ENCODE measurements at places on chromosomes 7 and 10.

DNA sequence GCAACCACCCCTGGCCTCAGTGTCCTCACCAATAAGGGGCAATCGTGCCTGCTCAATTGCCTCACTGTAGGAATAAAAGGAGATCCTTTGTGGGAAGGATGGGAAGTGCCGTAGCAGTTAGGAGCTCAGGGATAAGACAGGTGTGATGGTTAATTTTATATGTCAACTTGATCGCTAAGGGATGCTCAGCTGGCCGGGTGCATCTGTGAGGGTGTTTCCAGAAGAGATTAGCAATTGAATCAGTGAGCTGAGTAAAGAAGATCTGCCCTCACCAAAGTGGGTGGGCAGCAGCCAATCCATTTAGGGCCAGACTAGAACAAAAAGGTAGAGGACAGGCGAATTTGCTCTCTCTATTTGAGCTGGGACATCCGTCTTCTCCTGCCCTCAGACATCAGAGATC, 46.3 kb downstream of the BUB3 start:
- H3K27me3 ChIP-seq, result no peaks in the 10 kb centered on the region
- H3K27ac ChIP-seq, result no peak overlapping the region
- peaks cover 6% of the 10 kb centered on the region for H3K36me3 ChIP-seq
- DNase-seq, result no peak
- H3K4me3 ChIP-seq, result no peak overlapping the region

DNA sequence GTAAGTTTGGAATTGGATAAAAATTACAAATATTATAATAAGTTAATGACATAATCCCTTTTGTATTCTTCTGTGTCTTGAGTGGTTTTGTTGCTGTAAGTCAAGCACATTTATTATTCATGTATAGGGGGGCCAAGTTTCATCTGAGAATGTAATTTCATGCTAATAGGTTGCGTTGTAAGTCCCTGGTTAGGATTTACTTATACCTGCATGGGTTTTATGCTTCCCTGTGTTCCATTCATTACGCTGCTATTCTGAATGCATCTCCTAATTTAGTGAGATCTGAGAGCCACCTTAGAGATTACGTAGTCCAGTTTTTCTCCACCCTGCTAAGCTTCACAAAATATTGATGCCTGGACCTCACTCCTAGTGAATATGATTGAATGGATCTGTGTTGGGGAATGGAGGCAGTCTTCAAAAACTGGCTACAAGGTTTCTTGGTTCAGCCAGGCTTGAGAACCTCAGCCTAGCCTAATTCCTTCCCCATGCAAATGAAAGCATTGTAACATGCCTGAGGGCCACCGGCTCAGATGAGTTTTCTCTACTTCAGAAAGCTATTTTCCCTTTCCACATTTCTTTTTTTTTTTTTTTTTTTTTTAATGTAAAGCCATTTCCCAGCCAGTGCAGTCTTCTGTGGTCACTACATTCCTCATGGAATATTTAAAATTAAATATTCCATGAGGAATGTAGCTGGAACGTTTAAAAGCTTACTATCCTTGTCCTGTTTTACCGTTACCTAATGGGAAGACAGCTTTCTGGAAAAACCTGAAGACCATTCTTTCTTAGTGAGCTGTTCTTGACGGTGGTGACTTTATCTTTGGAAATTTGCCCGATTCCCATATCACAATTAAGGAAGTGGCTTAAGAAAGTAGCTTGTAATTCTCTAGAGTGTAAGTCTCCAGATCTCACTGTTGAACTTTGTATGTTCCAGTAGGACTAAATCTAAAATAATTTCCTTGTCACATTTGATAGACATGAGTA, 16.0 kb downstream of the PAPSS2 start:
- DNase-seq, result no peak
- H3K27me3 ChIP-seq, result peaks cover 15% of the 10 kb centered on the region
- H3K27ac ChIP-seq, result no peak overlapping the region
- H3K36me3 ChIP-seq, result no peaks in the 10 kb centered on the region
- H3K4me3 ChIP-seq, result no peak overlapping the region
- H3K4me1 ChIP-seq, result peaks cover 10% of the 10 kb centered on the region

DNA sequence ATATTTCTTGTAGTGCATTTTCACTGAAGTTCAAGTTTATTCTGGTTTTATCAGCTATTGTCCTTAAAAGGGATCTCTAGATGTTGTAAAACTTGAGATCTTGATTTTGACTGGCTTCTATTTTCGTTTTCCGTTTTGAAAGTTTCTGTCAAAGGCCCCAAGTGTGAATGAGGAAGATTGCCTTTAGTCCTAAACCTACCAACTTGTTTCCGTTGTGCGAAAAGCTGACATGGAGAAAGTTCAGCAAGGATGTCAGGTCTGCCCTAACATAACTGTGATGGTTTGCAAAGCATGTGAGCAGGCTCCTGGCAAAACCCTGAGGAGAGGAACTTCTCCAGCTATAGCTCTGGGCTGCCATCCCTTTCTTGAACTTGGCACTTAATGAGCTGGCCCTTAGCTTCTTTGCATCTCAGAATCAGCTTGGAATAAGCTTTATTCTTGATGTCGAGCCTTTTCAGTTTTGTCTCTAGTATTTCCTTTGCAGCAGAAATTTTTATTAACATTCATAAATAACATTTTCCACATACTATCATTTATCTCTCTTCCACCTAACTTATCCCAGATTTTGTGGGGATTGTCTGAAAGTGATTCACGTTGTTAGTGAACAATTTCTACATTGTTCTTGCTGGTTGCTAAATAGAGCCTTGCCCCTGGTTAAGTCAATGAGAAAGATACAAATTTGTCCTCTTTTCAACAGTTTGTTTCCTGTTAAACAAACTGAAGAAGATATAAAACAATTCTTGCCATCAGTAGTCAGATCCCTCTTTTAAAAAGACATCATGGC, 559.4 kb downstream of the SUGCT start:
- no peaks in the 10 kb centered on the region for H3K36me3 ChIP-seq
- H3K27me3 ChIP-seq, result no peaks in the 10 kb centered on the region
- peaks cover 4% of the 10 kb centered on the region for H3K4me1 ChIP-seq

DNA sequence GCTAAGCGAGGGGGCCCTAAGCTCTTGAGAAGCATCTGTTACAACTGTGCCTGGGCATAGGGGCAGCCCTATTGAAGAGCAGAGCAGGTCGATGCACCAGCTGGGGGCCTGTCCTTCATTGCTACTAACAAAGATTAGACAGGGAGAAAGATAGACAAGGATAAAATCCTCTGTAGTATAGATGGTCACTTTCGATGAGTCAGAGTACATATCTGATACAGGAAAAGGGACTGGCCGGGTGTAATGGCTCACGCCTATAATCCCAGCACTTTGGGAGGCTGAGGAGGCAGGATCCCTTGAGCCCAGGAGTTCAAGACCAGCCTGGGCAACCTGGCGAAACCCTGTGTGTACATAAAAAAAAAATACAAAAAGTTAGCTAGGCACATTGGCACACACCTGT, 13.6 kb downstream of the OPTN start:
- peaks cover 41% of the 10 kb centered on the region for H3K4me1 ChIP-seq
- H3K27me3 ChIP-seq, result no peaks in the 10 kb centered on the region
- no peak overlapping the region for H3K4me3 ChIP-seq

DNA sequence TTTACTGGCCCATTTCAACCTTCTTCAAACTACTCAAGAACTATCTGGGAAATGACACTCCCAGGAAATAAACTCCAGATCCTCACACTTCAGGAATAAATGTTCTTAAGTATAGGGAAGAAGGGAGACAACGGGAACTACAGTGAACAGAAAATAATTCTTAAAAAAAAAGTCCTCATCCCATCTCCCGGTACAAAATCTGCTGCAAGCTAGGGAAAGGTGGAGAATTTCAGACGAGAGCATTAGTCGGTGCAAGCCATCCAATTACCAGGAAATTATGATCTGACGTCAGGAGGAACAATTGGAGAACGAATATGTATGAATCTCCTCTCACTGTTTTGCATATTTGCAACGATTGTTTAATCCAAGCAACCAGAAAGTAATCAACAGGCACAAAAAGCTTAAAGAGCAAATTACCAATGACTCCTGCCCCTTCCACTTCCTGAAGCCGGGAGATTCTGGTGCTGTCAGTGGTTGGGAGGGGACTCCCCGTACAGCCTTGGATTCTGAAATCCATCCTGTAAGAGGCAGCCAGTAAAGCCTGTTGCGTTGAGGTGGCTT, 15.1 kb upstream of the GATA3 start:
- H3K27ac ChIP-seq, result no peak overlapping the region
- H3K27me3 ChIP-seq, result peaks cover 85% of the 10 kb centered on the region
- no peak for DNase-seq
- H3K4me3 ChIP-seq, result no peak overlapping the region
- H3K36me3 ChIP-seq, result peaks cover 9% of the 10 kb centered on the region
- peaks cover 38% of the 10 kb centered on the region for H3K4me1 ChIP-seq

DNA sequence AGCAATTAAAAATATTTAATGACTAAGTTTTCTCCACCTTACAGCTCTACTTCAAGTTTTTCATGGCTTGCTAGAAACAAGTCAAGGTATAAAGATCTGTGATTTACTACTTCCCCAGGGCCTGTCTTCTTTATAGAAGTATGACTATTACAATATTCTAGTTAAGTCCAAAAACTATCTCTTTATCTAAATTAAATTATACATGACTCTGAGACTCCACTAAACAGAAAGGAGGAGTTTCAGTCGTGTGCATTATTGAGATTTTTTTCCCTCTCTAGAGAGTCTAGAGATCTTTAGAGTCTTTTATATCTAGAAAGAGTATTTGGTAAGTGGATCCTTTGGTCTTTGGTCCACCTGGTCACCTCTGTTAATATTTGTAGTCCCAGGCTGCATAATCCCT, 100.7 kb downstream of the SEMA3E start:
- H3K27ac ChIP-seq, result no peak overlapping the region
- H3K4me1 ChIP-seq, result no peaks in the 10 kb centered on the region
- no peak overlapping the region for H3K4me3 ChIP-seq
- no peaks in the 10 kb centered on the region for H3K36me3 ChIP-seq
- no peak for DNase-seq
- no peaks in the 10 kb centered on the region for H3K27me3 ChIP-seq

GRCh38 chr7:10655031-10655430, 318.6 kb upstream of the PHF14 start:
- no peaks in the 10 kb centered on the region for H3K36me3 ChIP-seq
- H3K4me3 ChIP-seq, result no peak overlapping the region
- no peaks in the 10 kb centered on the region for H3K4me1 ChIP-seq
- no peak overlapping the region for H3K27ac ChIP-seq
- H3K27me3 ChIP-seq, result no peaks in the 10 kb centered on the region

DNA sequence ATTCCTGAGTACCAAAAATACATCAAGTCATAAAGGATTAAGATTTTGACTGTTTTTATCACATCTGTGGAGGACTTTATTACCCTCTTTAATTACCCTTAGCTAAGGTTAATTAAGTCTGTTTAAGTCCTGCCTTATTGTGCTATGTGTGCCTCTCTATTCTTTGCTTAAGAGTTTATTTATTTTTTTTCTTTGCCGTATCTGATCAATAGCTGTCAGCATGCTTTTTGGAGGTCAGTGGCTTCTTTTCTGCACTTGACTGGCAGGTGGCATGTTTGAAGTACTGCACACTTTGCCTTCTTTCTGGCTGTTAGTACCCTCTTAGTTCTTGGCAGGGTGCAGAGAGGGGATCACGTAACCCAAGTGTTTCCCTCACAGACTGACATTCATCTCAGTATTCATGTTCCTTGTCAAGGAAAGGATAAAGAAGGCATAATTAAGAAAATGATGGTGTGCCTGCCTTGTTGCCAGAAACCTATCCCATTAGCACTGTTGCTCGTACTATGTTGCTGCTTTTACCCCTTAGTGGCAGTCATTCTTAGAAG, 225.8 kb downstream of the EXOC4 start:
- H3K4me1 ChIP-seq, result peaks cover 40% of the 10 kb centered on the region
- H3K27me3 ChIP-seq, result no peaks in the 10 kb centered on the region
- peaks cover 14% of the 10 kb centered on the region for H3K36me3 ChIP-seq
- no peak overlapping the region for H3K4me3 ChIP-seq
- DNase-seq, result no peak

GRCh38 chr7:123916240-123916724, 8.8 kb upstream of the SPAM1 start:
- no peak overlapping the region for H3K27ac ChIP-seq
- no peak for DNase-seq
- H3K4me1 ChIP-seq, result no peaks in the 10 kb centered on the region
- no peak overlapping the region for H3K4me3 ChIP-seq
- H3K36me3 ChIP-seq, result no peaks in the 10 kb centered on the region

DNA sequence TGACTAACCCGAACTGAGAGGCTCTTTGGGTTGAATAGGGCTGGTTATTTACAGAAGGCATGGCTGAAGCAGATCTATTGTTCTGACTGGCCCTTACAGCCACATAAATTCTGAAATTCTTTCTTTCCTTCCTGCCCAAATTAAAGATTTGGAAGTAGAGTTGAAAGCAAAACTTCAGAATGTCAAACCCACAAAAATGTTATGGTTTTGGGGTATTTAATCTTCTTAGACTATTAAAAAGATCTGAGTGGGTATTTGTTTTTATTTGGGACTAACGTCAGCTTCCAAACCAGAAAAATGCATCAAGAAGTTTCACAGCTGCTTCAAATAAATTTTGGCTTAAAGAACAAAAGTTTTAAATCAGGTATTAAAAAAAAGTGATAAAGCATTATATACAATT, 124.5 kb downstream of the AHR start:
- H3K4me3 ChIP-seq, result no peak overlapping the region
- no peaks in the 10 kb centered on the region for H3K4me1 ChIP-seq
- H3K27me3 ChIP-seq, result no peaks in the 10 kb centered on the region
- no peaks in the 10 kb centered on the region for H3K36me3 ChIP-seq

GRCh38 chr10:91597197-91597881, 35.5 kb downstream of the PPP1R3C start:
- H3K4me1 ChIP-seq, result peaks cover 3% of the 10 kb centered on the region
- no peak overlapping the region for H3K27ac ChIP-seq

All from activated naive CD8-positive, alpha-beta T cell treated with anti-CD3 and anti-CD28 coated beads, Interleukin-2, amount 50 U/mL, for 24 hours (primary cell).